NCI-H2107 (cell line): ENCODE measurements at places on chromosomes 3 and 15.

GRCh38 chr3:72745146-72745999, 102.9 kb downstream of the SHQ1 start:
- no peak for DNase-seq

GRCh38 chr15:63048776-63049665, 6.5 kb downstream of the TPM1 start:
- no peak for DNase-seq

- no peak for DNase-seq
These were observed 28.1 kb downstream of the OPA1 start for GRCh38 chr3:193621127-193621526.

DNA sequence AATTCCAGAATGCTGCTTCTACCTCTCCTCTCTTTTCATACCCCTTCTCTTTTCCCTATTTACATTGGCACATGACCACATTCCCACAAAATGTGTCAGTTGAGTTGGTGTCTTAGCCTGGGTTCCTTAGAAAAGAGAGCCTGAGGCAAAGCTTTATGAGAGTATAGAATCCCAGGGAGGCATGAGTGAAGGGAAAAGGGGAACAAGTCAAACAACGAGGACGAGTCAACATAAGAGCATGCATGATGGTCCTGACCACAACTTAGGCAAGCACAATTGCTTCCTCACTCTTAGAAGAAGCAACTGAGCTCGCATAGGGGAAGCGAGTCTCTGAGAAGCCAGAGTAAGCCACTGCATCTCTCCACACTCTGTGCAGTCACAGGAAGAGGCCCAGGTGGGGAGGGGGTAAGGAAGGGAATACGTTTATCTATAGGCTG, 15.4 kb upstream of the ZNF774 start:
- no peak for DNase-seq

DNA sequence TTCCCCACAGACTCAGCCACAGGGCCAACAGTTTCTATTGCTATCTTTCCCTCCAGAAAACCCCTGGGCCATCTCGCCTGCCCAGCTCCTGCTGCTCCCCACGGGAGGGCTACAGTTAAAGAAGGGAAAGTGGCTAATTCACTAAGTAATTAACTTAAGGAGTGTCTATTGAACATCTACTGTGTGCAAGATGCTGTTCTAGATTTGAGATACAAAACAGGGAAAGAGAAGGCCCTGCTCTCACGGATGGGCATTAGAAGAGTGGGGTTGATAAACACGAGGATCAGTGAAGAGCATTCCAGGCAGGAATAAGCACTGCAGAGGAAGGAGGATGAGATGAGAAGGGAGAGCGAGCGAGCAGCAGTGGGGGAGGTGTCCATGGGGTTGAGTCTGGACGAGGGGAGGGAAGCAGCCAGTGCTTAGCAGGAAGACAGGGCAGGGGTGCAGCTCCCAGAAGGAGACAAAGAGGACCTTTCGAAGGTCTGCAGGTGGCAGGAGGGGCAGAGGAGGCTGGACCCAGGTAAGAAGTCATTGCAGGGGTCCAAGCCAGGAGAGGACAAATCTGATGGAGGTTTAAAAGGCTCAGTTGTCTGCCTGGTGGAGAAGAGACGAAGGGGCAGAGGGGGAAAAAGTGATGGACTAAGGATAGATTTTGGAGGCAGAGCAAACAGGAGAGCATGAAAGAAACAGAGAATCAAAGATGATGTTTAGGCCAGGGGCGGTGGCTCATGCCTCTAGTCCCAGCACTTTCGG, 64.7 kb downstream of the KLF15 start:
- no peak for DNase-seq

- DNase-seq = peak; percentile 20
These were observed 45.6 kb upstream of the CSPG4 start for GRCh38 chr15:75758071-75758872.

GRCh38 chr3:46214751-46215352, 6.7 kb upstream of the CCR1 start:
- DNase-seq = peak; percentile 57

GRCh38 chr3:178684881-178685590, 148.8 kb downstream of the KCNMB2 start:
- no peak for DNase-seq

DNA sequence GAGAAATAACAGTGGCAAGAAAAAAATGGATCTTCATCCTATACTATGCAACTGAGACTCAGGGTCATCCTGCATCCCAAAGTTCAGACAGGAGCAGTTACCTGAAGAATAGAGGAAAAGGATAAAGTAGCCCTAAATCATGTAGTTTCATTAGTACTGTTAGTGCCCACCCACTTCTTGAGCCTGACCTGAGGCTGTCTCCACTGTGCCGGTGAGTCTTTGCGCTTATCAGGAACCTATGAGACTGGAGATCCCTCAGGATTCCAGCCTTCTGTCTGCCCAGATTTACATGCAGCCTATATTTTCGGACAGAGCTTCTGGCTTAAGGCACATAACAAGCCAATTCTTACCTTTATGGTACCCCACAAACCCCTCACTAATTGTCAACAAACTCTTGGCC, 791.6 kb downstream of the ROBO1 start:
- DNase-seq = no peak

DNA sequence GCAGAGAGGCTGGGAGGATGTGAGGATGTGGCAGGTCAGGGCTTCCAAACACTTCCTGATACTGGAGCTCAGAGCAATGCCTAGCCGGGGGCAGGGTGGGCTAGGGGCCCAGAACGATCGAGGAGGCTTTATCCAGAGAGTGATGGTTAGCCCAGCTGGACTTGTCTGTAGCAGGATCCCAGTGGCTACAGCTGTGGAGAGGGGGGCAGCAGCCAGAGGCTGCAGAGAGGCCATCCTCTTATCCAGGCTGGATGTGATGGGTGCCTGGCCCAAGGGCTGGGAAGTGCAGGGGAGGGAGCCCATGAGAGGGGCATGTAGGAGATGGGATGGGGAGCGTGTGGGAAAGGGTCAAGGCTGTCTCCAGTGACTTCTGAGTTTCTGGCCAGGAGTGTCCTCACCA, 4.6 kb downstream of the PARP3 start:
- no peak for DNase-seq

DNA sequence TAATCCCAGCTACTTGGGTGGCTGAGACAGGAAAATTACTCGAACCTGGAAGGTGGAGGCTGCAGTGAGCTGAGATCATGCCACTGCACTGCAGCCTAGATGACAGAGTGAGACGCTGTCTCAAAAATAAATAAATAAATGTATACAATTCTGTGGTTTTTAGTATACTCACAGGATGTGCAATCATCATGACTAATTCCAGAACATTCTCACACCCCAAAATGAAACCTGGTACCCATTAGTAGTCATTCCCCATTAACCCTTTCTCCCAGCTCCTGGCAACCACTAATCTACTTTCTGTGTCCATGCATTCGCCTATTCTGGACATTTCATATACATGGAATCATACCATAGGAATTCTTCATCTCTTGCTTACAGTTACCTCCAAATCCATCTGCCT, 44.5 kb downstream of the LRRFIP2 start:
- no peak for DNase-seq

- no peak for DNase-seq
These were observed 1.3 kb upstream of the CBLB start for GRCh38 chr3:105869861-105870755.

- no peak for DNase-seq
These were observed 189.3 kb downstream of the NFKBIZ start for GRCh38 chr3:102038477-102039142.

GRCh38 chr3:171231361-171231760, 204.8 kb upstream of the SLC2A2 start:
- no peak for DNase-seq

- no peak for DNase-seq
These were observed 137.1 kb downstream of the VPS13C start for GRCh38 chr15:61923173-61923572.
